ENCODE measurements at places on chromosomes 1 and 21. TPM values are rescaled to one million over a fixed set of nuclear protein-coding genes. Genes with fewer than 3 reads are reported as not detected.

DNA sequence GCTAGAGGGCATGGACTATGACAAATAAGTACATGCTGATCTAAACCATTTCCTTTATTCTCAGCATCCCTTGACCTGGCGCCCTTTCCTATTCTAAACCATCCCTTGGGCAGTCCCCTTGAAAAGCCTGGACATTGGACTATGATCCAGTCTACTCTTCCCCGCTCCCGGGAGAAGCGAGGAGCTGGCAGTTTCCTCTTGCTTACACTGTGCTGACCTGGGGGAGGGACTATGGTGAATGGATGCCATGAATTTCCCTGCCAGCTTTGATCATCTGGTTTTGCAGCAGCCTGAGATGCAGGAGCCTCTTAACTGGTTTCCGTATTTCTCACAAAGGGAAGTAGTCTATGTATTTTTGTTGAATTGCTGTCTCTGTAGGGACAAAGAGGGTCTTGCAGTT lies 121.7 kb downstream of the KIF26B start:
- DNase-seq, result no peak

The CCDC24 gene
- polyA plus RNA-seq, result 14.6 TPM

- no peak for DNase-seq
Measured at GRCh38 chr1:164703463-164703862, 144.5 kb downstream of the PBX1 start.

DNA sequence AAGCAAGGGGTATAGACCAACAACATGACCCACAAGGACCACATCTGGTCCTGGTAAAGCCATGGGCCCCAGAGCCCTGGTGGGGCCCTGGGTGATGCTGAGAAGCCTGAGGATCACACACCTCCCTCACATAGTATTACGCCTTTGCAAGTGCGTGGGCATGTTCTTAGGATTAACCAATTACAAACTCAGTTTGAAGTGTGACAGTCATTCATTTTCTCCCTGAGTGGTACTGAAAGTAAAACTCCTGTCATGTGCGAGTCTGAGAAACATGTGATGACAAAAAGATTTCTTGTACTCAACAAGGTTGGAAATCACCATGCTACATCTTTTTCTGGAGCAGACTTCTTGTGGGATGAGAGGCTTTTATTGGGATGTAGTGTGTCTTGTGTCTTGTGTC lies 315.3 kb upstream of the DUSP10 start:
- DNase-seq, result no peak

GRCh38 chr1:116457946-116458604 lies 85.0 kb downstream of the ATP1A1 start:
- no peak for DNase-seq

- DNase-seq, result no peak
Measured at GRCh38 chr1:244778344-244778743, 57.1 kb upstream of the COX20 start.

The C8A gene
- not detected for polyA plus RNA-seq

DNA sequence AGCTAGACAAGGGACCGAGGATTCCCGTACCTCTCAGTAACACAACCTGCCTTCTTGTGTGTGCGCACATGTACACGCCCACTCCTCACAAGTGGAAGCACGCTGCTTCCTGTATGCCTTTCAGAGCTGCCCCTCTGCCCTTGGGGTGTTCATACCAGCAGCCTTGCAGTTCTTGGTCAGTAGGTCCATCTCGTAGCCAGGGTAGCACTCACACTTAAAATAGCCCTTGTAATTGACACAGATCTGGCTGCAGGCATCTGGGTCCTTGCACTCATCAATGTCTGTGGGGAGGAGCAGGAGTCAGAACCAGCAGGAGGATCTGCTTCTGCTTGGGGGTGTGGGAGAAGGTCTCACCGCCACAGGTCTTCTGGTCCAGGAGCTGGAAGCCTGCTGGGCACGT lies 32.6 kb upstream of the MAGOH start:
- DNase-seq, result no peak

The GREM2 gene
- 0.37 TPM for polyA plus RNA-seq

The C1QB gene
- 10.1 TPM for polyA plus RNA-seq

DNA sequence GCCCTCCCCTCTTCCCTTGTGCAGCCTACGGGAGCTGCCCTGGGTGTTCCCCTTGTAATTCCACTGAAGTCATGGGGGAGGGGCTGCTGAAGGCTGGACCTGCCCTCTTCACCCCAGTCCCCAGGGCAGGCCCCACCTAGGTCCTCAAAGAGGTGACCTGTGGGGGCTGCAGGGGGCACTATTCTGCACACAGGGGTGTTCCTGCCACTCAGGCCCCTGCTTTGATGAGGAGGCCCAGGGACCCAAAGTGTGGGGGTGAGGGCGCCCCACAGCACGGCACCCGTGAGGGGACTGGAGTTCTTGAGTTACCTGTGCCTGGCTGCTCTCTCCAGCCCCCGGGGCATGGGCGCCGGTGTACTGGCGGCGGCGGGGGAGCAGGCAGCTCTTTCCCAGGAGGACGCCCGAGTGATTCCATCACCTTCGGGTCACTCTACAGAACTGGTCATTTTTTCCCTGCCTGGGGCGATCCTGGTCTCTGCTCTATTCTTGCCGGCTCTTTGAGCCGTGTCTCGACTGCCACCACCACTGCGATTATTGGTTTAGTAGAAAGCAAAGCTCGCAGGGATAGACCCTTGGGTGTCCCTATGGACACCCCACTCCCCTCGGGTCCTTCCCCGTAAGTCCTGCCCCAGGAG lies 6.9 kb upstream of the PRDM16 start:
- DNase-seq, result no peak

DNA sequence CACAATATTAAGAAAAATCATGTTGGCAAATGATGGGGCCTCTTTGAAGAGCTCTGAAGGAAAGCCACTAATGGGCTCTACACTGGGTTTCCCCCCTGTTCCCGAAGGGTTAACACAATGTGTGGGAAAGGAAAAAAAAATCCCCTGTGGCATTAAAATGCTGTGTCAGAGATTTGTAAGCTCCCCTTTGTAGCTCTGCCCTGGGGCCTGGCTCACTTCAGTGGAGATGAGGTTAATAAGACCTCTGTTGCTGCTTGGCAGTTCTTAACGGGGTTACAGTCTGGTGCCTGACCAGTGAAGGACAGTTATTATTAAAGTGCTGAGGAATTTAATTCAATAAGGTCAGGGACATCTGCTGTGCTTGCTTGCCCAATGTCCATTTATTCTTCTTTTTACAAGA lies 129.7 kb upstream of the UBE2U start:
- DNase-seq, result no peak

DNA sequence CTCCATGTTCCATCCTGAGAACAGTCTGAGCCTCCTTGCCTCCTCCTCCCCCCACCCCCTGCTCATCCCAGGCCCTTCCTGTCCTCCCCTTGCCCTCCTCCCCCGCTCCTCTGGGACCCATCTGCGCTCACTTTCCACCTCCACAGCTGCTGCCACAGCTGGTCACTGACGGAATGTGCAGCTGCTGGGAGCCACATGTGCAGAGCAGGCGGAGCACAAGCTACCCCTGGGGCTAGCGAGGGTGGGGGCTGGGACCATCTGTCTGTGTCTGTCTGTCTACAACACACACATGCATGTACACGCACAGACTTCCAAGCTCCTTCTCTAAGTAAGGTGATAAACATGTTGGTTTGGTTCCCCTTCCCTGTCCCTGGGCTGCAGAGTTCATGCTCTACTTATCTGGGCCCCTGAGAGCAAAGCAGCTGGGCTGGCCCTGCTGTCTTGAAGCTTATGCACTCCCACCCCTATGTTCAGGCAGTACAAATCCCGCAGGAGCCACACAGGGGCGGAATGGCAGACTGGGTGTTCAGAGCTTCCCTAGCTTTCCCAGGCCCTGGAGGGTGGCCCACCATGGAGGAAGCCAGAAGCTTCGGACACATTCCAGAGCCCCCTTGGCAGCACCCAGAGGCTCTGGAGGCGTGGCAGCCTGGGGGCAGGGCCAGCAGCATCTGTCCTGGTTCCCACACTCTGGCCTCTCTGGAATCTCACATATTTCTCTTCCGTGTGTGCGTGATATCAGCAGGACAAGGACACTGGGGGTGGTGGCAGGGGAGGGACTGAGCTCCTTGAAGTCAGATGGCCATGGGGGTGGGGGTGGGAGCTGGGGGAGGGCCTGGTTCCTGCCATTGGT lies 7.0 kb upstream of the HEYL start:
- DNase-seq, result no peak

- no peak for DNase-seq
Measured at GRCh38 chr1:167633258-167633944, 3.4 kb downstream of the RCSD1 start.

DNA sequence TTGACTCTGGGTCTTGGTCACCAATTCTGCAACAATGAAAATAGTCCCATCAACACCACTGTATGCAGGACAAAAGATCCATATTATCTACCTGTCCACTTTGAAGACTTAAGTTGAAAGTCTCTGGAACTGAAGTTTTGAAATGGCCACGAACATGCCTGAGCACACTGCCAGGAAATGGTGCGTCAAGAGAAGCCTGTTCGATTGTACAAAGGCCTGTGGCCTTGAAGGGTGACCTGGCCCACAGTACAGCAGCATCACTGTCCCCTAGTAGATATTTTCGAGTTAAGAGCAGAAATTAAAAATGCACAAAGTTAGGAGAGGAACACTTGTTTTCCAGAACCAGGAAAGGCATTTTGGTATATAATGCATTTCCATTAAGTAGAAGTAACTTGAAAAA lies 78.5 kb downstream of the BACH1 start:
- no peak for DNase-seq

The PRAMEF27 gene
- polyA plus RNA-seq, result not detected

DNA sequence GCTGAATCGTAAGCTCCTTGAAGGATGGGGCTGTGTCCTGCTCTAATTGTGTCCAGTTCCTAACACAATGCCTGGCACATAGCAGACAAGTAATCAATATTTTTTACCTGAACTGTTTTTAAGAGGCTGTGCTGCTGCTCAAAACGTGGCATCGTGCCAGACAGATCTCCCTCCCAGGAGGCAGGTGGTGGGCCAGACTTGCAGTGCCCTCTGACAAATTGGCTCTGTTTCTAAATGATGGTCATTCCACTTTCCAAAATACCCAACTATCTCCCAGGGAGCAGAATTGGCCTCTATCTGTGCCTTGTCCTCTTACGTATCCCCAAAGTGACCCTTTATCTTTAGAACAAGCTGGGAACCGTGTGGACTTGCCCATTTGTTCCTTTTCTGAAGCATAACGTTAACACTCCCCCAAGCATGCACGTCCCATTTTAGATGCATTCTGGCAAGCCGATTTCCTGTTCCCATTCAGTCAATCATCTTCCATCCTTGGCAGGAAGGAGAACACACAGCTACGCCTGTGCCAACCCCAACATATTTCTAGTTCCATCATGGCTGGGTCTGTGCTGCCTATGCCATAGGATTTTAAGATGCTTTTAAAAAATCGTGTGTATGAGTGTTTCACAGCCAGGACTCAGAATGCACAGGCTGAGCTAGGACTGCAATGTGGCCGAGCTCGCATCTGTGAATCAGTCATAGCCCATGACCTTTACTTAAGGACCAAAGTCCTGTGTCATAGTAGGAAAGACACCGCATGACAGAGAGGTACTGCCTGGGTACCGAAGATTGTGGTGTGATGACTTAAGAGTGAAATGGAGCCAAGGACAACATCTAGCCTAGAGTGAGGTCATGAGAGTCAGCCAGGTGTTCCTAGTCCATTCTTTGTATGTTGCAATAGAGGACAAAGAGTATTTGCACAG lies 408.6 kb downstream of the PRDM2 start:
- DNase-seq, result no peak

DNA sequence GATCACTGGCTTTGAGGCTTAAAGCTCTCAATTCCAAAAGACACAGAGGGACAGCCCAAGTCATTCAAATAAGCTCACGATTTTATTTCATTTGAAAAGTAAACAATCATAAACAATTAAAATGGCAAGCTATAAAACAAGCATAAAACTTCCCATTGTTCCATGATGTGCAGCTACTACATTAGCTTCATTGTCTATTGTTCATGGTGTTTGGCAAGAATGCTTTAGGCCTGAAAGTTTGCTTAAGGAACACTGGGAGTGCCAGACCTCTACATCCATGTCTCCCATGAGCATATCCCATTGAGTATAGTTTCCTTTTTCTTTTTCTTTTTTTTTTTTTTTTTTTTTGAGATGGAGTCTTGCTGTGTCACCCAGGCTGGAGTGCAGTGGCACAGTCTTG lies 286.1 kb upstream of the ESRRG start:
- DNase-seq, result no peak

The HAO2 gene
- 114 TPM for polyA plus RNA-seq

The PFDN2 gene
- 84.3 TPM for polyA plus RNA-seq

The PCP4L1 gene
- polyA plus RNA-seq, result 0.96 TPM

- DNase-seq, result no peak
Measured at GRCh38 chr21:35510957-35511695, 462.0 kb upstream of the RUNX1 start.

- DNase-seq, result no peak
Measured at GRCh38 chr21:31786164-31786920, 54.4 kb upstream of the SCAF4 start.

DNA sequence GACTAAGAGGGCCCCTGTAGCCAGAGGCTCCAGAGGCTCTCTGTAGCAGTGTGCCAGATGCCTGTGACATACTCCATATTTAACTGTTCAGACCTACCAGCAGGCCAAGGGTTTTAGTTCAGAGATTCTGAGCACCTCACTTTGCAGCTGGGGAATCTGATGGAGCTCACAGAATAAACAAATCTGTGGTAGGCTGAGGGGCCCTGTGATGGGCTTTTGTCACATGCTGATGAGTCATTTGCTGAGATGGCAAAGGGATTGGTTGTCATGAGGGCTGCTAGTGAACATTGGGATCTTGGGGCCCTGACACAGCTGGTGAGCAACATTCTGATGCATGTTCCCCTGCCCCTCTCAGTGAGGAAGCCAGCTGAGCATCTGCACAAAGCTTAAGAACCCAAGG lies 482.2 kb downstream of the CAMTA1 start:
- no peak for DNase-seq

GRCh38 chr1:100107696-100108095 lies 25.0 kb downstream of the SASS6 start:
- DNase-seq, result no peak

The ERG gene
- 19.4 TPM for polyA plus RNA-seq

Data from right renal cortex interstitium (tissue), 3 donors.